ENCODE measurements at places on chromosomes 4 and X.

GRCh38 chr4:109532182-109532581, 27.9 kb upstream of the MCUB start:
- no peak overlapping the region for H3K4me3 ChIP-seq
- H3K4me1 ChIP-seq, result no peaks in the 10 kb centered on the region
- H3K27ac ChIP-seq, result no peak overlapping the region
- H3K36me3 ChIP-seq, result peaks cover 43% of the 10 kb centered on the region
- DNase-seq, result no peak

DNA sequence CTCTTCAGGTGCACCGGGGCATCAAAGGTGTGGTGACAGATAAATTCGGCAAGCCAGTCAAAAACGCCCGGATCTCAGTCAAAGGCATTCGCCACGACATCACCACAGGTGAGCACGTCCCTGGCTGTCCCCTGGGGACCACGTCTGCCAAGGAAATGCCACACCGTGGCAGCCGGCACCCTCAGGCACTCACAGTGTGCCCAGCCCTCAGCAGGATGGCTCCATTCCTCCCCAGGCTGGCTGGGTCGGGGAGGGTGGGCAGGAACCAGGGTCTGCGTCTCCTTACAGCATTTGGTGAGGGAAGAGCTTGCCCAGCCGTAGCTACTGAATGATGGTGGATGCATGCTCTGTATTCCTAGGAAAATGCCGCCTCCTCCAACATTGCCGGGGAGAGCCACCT, 25.9 kb downstream of the CPZ start:
- no peaks in the 10 kb centered on the region for H3K27me3 ChIP-seq
- H3K36me3 ChIP-seq, result no peaks in the 10 kb centered on the region
- DNase-seq, result no peak

DNA sequence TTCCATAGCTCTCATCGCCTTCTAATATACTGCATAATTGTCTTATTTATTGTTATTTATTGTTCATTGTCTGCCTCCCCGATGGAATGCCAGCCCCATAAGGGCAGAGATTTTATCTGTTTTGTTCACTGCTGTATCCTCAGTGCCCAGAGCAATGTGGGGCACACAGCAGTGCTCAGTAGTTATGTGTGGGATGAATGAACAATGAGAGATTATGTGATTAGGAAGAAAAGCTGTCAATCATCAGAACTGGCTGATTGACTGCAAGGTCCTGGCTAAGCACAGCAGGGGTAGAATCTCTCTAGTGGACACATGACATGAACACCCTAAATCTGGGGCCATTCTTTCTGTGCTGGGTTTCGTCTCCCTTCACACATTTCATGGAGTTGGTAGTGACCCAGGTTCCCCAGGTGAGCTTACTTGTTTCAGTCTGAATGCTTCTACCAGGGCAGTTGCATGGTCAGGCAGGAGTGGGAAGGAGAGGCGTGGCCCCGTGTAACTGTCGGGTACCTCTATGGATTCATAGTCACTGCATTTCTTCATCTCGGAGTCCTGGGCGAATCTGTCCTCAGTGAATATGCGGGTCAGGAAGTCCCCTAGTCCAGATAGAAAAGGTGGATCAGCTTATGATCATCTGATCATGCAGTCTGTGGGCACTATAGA, 12.6 kb downstream of the PPEF2 start:
- no peak overlapping the region for H3K27ac ChIP-seq
- no peak for DNase-seq
- no peaks in the 10 kb centered on the region for H3K36me3 ChIP-seq
- H3K27me3 ChIP-seq, result no peaks in the 10 kb centered on the region
- H3K4me3 ChIP-seq, result no peak overlapping the region

GRCh38 chr4:28014469-28014868, 1153.8 kb downstream of the STIM2 start:
- no peak for DNase-seq
- no peak overlapping the region for H3K27ac ChIP-seq

GRCh38 chr4:90542216-90542615, 415.0 kb downstream of the CCSER1 start:
- DNase-seq, result no peak
- no peaks in the 10 kb centered on the region for H3K36me3 ChIP-seq
- no peak overlapping the region for H3K4me3 ChIP-seq
- H3K27me3 ChIP-seq, result no peaks in the 10 kb centered on the region
- no peak overlapping the region for H3K27ac ChIP-seq

GRCh38 chr4:165834116-165834515, 38.9 kb upstream of the TLL1 start:
- DNase-seq, result no peak
- no peaks in the 10 kb centered on the region for H3K36me3 ChIP-seq
- no peak overlapping the region for H3K4me3 ChIP-seq
- H3K27ac ChIP-seq, result no peak overlapping the region
- no peaks in the 10 kb centered on the region for H3K27me3 ChIP-seq
- no peaks in the 10 kb centered on the region for H3K4me1 ChIP-seq

All from activated CD4-positive, alpha-beta T cell treated with anti-CD3 and anti-CD28 coated beads, Interleukin-2, amount 10 ng/mL, durations not matched to agents 7 days and 5 days (primary cell).